DMS153 (cell line): ENCODE measurements at places on chromosomes 4 and X.

GRCh38 chr4:74335341-74336021 lies 27.2 kb downstream of the EPGN start:
- no peak for DNase-seq

GRCh38 chr4:74738464-74739143 lies 55.7 kb downstream of the BTC start:
- no peak for DNase-seq

- no peak for DNase-seq
These were observed 3.6 kb downstream of the MID1IP1 start for GRCh38 chrX:38804682-38805431.

DNA sequence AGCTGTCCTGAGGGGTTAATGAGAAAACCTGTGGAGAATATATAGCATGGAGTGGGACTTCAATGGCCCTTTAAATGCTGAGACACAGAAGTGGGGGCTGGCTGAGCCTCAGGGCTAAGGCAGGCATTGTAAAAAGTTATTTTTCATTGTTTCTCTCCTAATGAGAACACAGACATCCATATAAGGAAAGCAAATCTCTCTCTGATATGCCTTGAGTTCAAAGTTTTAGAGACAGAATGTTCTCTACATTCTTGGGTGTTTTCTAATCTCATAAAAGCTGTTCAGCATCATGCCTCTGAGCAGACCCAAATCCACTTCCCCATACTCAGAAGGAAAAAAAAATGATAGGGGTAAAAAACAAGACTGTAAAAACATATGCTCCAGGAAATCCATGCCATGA lies 16.8 kb upstream of the RAB40A start:
- DNase-seq: no peak

DNA sequence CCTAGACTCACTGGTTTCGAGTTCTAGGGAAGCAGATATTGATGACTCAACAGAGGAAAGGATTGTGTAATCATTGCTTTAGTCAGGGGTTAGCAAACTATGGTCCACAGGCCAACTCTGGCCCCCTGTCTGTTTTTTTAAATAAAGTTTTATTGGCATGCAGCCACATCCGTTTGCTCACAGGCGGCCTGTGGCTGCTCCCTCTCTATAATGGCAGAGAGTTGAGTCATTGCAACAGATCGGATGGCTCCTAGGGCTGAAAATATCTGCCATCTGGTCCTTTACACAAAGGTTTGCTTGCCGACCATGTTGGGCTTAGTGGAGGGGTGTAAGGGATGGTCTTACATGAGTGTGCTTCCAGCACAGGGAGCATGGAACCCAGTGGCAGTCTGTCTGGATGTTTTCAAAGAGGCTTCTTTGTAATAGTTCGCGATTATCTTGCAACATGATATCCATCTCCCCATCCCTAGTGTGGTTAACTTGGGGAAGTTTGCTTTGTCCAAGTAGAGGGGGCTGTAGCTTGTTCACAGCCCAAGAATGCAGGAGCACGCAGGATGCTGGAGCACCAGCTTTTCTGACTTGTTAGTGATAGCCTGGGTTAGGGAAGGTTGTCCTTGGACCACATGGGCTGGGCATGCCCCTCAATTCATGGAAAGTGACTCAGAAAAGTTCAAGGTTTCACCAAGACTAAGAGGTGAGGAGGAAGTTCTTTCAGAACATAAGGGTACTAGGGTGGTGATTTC lies 59.3 kb upstream of the CLDN34 start:
- no peak for DNase-seq

GRCh38 chr4:5037553-5038551 lies 13.4 kb upstream of the STK32B start:
- no peak for DNase-seq

DNA sequence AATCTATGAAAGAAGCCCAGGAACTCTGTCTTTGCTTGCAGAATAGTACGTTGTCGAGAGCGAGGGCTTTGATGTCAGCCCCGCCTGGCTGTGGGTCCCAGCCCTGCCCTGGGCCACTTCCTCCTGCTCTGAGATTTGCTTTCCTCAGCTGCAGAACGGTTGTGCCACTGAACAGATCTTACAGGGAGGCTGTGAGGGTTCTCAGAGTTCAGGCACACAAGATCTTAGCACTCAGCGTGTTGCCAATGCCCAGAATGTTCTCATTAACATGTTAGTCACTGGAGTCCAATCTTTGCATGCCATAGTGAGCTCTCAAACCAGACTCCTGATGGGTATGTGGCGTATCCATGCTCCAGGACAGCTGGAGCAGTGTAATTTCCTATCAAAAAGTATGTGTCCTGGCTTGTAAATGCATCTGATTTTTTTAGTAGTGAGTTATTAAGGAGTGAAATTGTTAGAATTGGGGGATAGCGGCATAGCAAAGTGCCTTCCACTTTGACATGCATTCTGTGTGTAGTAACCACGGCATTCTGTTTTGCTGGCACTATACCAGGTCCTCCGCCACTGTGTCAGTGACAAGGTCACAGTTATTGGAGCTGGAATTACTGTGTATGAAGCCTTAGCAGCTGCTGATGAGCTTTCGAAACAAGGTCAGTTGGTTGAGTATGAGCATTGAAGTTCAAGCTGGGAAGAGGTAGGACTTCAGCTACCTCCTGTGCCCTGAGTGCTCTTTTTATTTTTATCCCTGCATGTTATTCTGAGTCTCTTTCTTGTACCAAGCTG lies 31.6 kb downstream of the TKTL1 start:
- no peak for DNase-seq

- DNase-seq: no peak
These were observed 4.1 kb downstream of the PITX2 start for GRCh38 chr4:110618581-110619462.

DNA sequence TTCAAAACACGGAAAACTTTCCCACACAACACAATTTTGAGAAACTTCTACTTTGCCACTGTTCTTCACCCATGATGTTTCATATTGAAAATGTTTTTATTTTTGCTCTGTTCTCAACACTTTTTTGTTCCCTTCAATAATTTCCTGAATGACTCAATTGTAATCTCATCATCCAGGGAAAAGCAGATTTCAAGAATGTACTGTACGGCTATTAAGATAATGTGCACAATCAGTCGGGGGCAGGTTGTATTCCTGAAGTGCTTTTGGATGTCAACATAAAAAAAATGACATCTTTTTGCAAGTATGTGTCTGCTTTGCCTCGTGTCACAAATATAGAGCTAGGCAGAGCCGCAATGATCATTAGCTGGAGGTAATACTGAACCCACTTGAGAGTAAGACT lies 9.7 kb downstream of the SMPX start:
- DNase-seq: no peak

GRCh38 chrX:75361788-75362187 lies 87.9 kb downstream of the UPRT start:
- DNase-seq: no peak

DNA sequence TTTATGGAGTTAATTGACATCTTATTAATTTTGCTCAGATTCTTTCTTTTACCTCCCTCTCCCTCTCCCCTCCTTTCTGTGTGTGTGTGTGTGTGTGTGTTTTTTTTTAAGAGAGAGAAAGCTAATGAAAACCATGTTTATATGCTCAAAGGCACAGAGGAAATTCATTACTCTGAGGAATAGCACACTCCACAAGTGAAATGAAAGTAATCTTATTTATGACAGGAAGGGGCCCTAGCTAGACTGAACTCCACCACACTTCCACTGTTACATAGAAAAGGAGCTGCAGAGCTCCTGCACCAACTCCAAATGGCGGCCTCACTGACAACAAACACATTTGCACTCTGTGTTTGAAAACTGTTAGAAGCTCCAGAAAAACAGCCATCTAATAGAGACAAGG lies 150.6 kb downstream of the RASL11B start:
- DNase-seq: no peak

DNA sequence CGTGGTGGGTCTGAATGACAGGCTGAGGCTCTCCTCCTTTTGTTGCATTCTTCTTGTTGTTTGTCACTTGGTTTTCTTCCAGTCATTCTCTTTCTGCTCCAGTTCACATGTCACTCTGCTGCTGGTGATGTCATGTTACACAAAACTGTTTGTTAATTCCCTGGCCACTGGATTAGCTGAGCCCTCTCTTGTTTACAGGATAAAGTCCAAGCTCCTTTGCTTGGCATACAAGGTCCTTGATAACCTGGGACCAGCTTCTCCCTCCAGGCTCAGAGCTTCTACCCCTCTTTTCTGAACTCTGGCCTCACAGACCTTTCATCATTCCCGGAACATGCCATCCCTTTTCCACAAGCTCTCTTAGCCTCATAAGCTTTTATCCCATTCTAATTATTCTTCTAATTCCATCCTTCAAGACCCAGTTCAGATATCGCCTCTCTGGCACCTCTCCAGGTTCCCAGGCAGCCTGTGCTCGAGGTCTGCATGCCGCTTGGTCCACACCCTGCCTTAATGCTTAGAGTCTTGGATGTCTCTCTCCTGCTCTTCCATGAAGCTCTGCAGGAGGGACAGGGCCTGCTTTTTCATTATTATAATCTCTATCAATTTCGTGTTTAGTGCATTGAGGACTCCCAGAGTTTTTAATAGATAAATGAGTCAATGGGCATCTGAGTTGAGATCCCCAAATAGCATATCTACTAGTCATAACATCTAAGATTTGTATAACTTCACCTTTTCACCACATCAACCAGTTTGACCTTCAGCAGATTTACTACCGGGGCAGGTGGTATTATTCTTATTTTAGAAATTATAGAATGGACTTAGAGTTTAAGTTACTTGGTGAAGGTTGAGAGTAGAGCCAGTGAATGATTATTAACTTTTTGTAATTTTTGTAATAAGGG lies 98.7 kb downstream of the TMEM131L start:
- no peak for DNase-seq

- DNase-seq: no peak
These were observed 182.2 kb upstream of the ATOH1 start for GRCh38 chr4:93646233-93646930.

GRCh38 chrX:18871161-18871890 lies 112.6 kb downstream of the PHKA2 start:
- no peak for DNase-seq

- DNase-seq: no peak
These were observed 11.3 kb upstream of the DHX15 start for GRCh38 chr4:24595659-24596058.

DNA sequence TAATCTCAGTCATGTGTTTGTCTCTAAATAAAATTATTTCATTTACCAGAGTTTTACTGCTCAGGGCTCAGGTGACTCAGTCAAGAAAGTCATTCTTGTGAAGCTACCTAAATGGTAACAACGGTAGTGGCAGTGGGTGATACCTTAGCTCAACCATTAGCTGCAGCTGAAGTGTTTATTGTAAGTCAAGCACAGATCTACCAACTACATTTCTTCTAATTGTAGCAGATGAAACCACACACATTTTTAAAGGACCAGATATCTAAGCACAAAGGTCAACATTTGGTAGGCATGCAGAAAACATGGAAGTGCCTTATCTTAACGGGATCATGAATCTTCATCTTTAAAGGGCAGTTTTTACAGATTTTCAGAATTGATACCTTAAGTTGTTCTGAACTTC lies 79.1 kb downstream of the FAT4 start:
- DNase-seq: no peak

DNA sequence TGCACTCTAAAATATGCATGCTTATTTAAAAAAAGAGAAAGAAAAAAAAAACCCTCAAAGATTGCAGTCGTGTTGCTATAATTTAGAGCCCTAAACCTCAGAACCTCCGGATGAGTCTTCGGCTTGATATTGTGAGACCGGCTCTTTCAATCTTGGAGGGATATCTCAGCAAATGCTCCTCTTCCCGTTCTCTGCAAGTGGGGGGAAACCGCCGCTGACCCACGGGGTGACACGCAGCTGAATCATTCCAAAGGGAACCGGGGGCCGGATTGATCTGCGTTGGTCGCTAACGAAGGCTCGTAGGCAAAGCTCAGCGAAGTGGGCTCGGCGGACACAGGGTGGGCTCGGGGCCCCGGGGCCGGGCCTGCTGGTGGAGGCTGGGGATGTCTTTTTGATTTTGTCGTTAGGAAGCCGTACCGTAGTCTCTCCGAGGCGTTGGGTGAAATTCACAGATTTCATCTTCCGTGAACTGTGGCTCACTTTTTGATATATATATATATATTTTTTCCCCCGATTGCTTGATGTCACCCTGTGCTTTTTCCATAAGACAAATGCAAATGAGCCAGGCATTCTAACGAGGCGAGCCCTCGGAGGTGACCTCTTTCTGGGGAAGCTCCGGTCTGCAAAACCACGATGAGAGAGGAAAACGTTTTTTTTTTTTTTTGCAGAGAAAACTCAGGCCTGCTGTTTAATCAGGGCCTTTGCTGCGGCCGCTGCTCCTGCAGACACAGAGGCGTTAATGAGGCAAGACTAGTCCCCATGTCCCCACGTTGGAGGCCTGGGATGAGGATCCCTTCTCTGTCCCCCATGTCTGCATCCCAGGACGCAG lies 110.7 kb upstream of the PPP2R3B start:
- DNase-seq: no peak

- no peak for DNase-seq
These were observed 201.1 kb upstream of the FAT1 start for GRCh38 chr4:186924723-186925122.

DNA sequence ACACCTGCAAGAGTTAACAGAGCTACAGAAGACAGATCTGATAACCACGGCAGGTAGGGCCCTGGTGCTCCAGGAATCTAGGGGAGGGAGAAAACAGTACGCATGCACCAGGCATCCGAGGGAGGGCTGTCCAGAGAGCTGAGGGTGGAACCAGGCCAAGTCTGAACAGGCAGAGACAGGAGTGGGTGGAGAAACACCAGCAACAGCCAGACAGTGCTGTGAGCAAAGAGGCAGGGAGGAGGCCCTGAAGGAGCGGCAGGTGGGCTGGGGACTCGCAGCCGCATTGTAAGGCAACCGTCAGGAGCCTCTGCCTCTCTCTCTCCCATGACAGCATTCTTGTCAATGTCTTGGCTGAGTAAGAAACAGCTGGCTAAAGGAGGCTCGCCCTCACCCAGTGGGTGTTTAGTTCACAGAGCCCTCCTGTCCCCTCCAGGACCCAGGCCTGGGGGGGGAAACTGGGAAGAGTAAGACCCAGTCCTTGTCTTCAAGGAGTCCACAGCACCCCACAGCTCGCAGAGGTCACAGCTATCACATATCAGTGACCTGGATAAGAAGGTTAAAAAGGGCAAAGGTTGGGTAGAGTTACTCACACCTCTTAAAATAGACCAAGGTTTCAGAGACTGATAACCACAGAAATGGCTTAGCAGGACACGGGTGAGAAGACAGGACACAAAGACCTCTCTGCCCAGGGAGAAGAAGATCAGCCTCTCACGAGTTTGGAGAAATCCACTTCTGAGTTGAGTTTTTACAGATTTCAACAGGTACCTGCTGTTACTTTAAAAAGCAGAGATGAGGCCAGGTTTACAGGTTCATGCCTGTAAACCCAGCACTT lies 10.5 kb downstream of the ACSL1 start:
- DNase-seq: peak; percentile 81

GRCh38 chr4:109690690-109691410 lies 12.4 kb downstream of the CASP6 start:
- no peak for DNase-seq

GRCh38 chr4:79833857-79834256 lies 239.2 kb downstream of the ANTXR2 start:
- no peak for DNase-seq

DNA sequence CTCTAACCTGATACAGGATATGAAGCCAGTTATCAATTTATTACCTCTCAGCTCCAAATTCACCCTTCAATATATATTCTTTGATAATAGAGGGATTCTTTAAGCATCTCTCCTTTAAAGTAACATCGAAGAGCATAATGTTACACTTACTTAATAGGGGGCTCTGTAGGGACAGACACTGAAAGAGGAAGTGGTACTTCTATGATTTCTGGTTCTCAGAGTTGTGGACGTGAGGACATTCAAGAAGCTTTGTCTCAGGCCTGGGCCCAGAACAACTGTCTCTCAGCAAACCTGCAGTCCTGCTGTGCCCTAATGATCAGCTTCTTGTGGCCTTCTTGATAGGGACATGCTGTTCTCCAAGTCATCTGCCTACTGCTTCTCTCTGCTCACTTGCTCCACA lies 4.2 kb upstream of the ZXDB start:
- no peak for DNase-seq

- DNase-seq: no peak
These were observed 238.9 kb downstream of the HS3ST1 start for GRCh38 chr4:11189756-11190155.
